ENCODE measurements at places on chromosomes 7 and 10. TPM values are rescaled to one million over a fixed set of nuclear protein-coding genes. Genes with fewer than 3 reads are reported as not detected.

GRCh38 chr7:114212721-114213429, 201.7 kb upstream of the FOXP2 start:
- no peak for DNase-seq

DNA sequence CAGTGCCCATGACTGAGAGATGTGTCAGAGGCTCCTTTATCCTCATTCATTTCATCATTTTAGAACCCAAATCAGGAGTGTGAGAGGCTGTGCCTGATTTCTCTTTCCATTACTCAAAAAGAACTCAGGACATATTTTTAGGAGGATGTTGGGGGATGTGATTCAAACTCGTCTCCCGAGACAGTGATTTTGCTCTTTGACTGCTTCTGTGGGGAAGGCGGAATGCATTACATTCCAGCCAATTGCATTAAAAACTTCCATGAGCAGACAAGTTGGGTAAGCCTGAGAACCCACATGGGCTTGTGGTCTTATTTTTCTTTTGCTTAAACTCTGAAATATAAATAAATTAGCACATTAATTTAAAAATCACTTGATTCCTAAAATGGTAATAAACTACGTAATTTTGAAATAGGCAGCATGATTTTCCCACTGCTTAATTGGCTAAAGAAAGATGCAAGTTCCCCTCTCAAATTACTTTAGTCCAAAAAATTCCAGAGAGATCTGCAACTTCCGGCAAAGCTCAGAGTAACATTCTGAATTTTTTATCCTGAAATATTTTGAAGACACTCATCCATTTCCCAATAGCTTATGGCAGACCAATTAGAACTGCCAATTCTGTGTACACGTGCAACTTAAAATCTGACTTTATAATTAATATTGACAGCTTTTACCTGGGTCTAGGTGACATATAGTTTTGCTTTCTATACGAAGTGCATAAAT, 185.6 kb downstream of the C7orf25 start:
- DNase-seq: no peak

- DNase-seq: no peak
Observed at GRCh38 chr7:55382251-55382650, 17.1 kb downstream of the LANCL2 start.

DNA sequence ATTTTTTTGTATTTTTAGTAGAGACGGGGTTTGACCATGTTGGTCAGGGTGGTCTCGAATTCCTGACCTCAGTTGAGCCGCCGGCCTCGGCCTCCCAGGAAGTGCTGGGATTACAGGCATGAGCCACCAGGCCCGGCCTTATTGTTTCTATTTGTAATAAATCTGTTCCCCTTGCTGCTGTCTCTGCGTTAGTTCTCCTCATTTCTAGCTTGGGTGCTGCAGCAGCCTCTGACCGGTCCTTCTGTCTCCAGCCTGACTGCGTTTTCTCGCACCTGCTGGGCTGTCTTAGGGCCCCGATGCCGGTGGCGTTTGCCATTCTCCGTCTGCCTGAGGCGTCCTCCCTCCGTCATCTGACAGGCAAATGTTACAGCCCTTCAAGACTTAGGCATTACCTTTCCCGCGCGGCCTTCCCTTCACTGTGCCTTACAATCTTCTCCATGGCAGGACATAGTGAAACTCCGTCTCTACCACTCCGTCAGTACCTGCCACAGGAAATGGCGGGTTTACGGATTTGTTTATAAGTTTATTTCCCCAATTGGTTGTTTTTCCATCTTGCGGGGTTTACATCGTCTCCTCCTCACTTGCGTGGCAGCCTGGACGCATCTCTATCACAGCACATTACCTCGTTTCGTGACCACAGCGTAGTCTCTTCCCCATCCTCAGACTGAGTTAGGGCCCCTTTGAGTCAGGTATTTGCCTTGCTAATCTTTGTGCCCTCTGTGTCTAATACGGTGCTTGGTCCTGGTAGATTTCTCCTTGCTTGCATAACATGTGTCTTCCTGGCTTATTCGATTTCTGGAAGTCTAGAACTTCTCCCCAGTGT, 2.3 kb upstream of the GIMAP8 start:
- no peak for DNase-seq

DNA sequence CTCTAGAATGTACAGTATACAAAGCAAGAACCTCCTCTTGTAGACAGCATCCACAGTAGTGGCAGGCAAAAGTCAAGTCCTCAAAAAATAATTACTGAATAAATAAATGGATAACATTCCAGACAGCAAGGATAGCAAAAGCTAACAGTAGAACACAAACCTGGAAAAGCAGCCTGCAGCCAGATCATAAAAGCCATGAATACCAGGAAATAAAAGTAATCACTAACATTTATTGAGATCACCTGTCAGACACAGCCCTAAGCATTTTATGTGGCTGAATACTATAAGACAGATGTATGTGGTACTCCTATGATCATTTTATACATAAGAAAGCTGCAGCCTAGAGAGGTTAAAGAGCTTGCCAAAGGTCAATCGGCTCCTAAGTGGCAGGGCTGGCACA, 34.0 kb downstream of the CUL2 start:
- DNase-seq: no peak

DNA sequence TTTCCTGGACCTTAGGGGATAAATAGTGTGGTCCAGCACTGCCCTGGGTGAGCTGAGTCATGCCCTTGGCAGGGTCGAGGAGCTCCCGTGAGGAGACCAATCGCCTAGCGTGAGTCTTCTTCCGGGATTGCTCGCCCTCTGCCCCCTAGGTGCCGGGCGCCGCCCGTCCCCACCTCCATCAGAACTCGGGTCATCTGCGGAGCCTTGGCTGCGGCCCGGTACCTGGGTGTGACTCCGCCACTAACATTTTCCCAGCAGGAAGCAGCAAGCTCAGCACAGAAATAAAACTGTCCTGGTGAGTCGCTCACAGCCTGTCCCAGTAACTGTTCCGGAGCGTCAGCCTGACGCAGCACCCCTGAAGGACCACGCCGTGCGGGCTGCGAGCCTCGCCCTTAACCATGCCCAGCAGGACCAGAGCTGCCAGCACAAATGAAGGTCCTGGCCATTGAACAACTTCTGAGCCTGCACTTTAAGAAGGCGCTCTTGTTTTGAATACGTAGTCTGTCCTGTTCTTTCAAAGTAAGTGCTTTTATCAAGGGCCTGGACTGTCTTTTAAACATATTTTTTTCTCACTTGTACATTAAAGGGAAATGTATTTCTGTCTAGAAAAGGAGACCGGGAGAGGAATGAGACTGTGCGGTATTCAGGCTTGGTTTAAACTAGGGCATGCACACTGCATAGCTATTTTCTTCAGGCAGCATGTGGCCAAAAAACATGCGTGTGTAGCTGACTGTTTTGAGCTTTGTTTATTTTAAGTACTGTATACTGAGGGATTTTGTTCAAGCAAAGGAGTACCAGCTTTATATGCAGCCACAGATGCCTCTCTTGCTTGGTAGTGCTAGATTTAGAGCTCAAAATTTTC, 136.7 kb downstream of the HECW1 start:
- no peak for DNase-seq

GRCh38 chr7:37208528-37208927, 240.1 kb downstream of the ELMO1 start:
- DNase-seq: no peak

GRCh38 chr7:68146983-68147382, 1150.3 kb downstream of the TYW1 start:
- DNase-seq: no peak

DNA sequence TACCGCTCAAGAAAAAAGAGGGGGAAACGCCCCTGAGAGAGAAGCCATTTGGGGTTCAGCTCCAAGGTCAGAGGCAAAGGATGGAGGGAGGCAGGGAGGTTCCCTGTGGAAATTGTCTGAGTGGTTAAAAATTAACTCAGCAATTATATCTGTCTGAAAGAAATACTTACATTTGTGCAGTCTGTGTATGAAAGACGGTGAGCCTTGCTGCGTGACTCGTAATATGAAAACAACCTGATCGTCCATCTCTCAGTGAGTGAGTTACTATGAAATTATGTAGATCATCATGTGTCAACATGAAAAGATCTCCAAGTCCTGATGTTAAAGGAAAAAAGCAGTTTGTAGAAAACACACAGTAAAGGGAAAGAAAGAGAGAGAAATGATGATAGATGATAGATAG, 67.2 kb upstream of the FAM204A start:
- no peak for DNase-seq

DNA sequence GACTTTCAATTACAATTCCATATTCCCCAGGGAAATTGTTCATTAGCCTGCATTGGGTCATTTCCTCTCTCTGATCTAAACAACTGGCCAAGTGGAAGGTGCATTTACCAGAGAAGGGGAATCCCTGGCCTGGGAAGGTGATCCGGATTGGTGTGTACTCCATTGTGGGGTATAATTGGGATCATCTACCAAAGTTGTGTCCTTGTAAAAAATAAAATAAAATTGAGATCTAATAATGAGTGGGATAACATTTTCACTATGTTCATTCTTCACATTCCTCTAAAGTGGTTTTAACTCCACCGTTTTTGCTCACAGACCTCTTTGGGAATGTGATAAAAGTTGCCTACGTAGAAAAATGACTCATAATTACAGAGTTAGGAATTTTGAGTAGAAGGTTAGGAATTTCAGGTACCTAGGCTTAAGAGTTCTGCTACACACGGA, 22.8 kb downstream of the ARL5B start:
- no peak for DNase-seq

GRCh38 chr7:55469271-55469681, 103.0 kb downstream of the VOPP1 start:
- no peak for DNase-seq

GRCh38 chr7:93365341-93365740, 133.2 kb downstream of the VPS50 start:
- DNase-seq: no peak

DNA sequence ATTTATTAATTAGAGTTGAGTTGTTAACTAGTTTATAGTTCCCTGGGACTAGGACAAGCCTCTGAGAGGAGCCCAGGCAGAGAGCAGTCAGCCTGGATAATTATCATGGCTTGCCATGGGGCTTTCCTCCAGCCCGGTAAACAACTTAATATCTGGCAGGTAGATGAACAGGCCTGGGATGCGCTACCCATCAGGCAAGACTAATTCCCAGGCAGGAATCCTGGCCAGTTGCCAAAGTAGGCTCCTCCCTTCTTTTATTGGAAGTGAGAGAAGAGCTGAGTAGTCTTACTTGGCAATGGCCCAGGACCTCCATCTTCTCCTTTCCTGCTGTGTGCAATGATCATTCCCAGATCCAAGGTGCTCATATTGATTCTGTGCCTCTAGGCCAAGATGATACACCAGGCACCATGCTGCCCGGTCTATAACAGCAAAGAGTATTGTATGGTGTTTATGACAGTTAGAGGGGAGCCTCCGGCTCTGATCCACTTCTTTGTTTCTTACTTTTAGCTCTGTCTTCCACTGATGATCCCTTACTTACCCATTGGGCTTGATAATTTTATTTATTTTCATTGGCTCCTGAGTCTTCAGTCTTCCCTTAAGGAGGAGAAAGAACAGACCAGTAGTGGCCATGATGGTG, 408.7 kb downstream of the REEP3 start:
- no peak for DNase-seq

Gene TMEM236
- total RNA-seq: 1.0 TPM

Gene GRID2IP
- not detected for total RNA-seq

Gene UTF1
- not detected for total RNA-seq

Gene SCART1
- total RNA-seq: 3.4 TPM

Gene GPR22
- not detected for total RNA-seq

All from posterior vena cava (tissue), 2 donors.